ENCODE measurements at places on chromosomes 13 and 19.

DNA sequence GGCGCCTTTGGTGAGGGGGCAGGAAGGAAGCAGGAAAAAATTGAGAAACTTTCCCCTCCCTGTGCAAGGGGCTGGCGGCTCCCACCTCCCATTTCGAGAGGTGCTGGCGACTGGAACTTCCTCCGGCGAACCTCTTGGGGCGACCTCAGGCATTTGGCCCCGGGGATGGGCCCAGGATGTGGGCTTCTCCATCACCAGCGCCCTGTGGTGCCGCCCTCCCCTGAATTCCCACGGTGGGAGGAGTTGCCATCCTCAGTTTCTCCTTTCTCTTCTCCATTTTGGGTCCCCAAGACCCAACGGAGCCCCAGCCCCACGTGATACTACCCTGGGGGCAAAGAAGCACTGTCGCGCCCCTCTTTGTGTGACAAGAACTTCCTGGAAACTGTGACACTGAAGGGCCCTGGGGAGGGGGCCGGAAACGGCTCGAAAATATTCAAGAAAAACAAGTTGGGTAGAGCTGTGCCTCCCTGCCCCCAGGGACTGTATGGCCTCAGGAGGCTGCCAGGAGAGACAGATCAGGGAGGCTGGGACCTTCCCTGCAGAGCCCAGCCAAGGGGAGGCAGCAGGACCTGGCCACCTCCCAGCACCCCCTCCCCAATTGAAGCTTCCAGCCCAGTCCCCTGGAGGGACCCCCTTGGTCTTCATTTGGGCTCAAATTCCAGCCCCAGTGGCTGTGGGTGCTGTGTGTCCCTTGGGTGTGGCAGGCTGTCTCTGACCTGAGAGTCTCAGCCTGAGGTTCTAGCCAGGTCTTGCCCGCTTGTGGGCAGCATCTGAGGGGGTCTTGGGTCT, 16.2 kb upstream of the AP1M2 start:
- DNase-seq: no peak

GRCh38 chr19:32976223-32976805, 4.3 kb downstream of the FAAP24 start:
- DNase-seq: peak; percentile 37

DNA sequence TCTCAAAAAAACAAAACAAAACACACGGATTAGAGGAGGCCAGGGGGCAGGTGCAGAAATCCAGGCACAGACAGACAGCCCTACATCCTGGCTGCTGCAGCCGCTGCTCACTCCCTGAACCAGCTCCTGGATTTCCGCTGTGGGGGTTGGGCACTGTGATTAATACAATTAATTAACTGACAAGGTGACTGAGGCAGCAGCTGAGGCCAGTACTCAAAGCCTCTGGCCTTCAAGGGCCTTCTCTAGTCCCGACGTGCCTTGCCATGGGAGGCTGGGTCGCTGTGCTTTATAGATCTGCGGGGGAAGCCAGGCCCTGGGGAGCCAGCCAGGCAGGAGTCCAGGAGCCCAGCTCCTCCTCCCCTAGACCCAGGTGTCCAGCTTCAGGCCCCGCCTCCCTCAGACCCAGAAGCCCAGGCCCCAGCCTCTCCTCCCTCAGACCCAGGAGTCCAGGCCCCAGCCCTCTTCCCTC, 4.6 kb downstream of the NECTIN2 start:
- DNase-seq: no peak

DNA sequence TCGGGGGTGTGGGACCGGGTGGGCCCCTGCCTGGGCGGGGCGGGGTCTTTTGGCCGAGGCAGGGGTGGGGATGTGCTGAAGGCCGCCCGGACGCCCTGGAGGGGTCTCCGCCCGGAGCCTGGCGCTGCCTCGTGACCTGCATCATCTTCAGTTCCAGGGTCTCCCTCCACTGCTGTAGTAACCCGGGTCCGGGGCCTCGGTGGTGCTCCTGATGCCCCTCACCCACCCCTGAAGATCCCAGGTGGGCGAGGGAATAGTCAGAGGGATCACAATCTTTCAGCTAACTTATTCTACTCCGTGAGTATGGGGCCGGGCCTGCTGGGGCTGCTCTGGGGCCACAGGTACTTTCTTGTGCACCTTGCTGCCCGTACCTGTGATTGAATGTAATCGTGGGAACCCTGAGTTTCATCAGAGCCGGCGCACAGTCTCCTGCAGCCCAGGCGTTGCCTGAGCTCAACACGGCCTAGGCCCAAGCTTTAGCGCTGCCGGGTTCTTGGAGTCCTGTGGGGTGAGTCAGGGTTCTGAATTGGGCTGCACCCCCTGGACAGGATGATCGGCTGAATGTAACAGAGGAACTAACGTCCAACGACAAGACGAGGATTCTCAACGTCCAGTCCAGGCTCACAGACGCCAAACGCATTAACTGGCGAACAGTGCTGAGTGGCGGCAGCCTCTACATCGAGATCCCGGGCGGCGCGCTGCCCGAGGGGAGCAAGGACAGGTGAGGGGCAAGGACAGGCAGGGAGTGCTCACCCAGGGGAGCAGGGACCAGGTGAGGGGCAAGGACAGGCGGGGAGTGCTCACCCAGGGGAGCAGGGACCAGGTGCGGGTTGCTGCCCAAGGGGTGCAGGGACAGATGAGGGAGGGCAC, 10.5 kb downstream of the PEAK3 start:
- DNase-seq: peak; percentile 56

GRCh38 chr19:57814505-57815246, at the start of gene ZNF552:
Gene ZNF552 (minus strand): TSS chr19:57814913. CDS start chr19:57814743, 170 bp downstream.
- DNase-seq: peak; percentile 85

DNA sequence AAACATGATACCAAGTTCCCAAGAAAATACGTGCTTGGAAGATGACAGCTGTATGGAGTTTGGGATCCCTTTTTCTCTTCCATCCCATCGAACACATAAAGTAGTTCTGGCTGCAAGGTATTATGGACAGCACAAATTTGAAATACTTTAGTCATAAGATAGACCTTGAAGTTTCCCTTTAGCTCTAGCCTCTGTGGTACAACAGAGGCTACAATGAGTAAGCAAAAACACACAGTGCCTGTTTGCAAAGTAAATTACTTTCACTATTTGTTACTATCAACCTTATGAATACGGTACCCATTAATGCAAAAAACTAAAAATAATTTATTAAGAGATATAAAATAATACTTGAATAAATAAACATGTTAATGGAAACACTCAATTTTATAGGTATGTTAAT, 21.0 kb upstream of the LRCH1 start:
- no peak for DNase-seq

DNA sequence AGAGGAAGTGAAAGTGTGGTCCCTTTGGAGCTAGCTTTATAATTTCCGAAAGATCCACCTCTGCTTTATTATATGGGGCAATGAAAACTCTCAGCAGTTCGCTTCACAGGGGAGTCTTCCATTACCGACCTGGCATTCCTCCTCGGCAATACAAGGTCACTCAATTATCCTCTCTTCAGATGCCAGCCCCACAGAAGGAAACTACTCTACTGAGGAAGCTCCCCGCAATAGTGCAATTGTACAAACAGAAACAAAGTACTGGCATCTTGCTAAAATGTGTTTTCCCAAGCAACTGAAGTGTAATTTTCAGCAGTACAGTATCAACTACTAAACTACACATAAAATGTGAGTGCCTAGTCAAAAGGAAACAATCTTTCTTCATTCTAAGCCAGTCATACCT, 702.0 kb downstream of the PCDH9 start:
- no peak for DNase-seq

DNA sequence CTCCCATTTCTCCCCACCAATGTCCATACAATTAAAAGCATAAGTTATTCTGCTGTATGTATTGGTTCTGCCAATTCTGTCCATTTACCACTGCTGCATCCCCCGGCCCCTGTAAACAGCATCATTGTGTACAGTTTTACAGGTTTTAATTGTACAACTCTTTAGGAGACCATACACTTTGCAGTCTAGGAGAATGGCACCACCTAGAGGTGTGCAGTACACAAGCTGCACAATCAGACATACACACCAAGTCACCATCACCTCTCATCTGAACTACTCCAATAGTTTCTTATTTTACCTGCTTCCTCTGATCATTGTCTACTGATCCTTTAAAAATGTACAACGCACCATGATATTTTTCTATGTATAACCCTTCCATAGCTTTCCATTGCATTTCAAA, 855.9 kb upstream of the KLHL1 start:
- DNase-seq: no peak

DNA sequence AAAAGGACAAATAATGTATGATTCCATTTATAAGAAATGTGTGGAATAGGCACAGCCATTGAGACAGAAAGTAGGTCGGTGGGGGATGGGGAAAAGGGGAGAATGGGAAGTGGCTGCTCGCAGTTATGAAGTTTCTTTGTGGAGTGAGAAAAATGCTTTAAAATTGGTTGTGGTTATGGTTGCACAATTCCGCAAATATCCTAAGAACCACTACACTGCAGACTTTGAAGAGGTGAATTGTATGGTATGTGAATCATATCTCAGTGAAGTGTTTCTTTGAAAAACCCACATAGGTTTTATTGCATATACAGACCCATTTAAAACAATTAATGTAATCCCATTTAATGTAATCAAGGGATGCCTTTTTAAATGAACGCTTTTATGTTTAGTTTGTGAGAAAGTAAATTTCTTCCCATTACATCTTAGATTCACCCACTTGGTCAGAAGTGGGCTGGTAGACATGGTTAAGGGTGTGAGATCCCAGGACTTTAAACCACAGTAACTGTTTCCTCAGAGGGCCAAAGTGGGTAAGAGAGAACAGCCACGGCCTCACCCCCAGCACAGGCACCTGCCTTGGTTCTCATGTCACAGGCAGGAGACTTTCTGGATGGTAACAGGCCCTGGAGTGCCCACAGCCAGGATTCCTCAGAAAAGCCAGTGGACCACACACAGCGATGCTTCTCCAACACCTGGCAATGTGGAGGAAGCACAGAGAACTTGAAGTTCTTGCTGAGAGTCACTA, 119.3 kb upstream of the GJB6 start:
- DNase-seq: no peak

DNA sequence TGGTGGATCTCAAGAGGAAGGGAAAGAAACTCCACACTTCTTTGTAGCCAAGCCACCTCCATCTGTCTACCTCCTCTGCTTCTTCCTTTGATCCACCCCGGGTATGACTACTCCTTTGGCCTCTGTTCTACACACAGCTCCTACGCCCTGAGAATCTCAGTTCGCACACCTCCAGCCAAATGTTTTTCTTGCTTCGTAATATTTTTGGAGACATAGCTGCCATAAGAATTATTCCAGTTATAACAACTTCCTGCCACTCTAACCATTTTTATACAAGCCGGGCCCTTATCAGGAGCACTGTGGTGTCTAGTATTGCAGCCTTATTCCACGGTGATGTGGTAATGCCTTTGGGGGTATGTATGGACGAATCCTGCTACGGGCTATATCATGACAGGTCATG, 126.7 kb downstream of the STARD13 start:
- no peak for DNase-seq

DNA sequence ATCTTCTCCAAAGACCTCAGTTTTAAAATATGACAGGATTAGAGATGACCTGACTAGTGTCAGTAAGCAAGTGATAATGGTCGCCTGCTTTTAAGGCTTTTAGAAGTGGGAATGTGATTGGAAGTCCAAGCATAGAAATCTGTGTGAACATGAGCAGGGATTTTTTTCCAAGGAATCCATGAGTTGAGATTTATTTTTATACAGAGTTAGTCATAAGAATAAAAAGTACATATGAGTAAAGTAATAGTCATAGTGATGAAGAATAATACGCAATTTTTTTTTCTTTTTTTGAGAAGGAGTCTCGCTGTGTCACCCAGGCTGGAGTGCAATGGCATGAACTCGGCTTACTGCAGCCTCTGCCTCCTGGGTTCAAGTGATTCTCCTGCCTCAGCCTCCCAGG, 1.6 kb downstream of the ZNF546 start:
- DNase-seq: peak; percentile 11

GRCh38 chr13:21537105-21537504, 66.9 kb downstream of the MICU2 start:
- DNase-seq: no peak

GRCh38 chr19:45601115-45601514, 897 bp downstream of the GPR4 start:
- no peak for DNase-seq

DNA sequence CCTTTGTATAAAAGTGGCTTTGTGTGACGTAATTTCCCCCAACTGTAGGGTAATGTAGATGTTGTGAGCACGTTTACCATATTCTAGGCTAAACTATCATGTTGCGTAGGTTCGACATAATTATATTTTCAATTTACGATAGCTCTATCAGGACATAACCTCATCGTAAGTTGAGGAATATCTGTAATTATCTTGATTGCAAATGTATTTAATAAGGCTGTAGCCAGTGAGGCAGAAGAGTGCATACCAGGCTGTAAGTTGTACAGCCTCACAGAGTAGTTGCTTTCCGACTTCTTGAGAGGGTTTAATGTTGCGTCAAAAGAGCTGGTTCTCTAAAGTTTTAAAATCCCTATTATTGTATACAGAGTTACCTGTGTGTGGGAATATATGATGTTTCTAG, 839.4 kb upstream of the GPC6 start:
- no peak for DNase-seq

GRCh38 chr13:102289606-102290005, 112.2 kb downstream of the FGF14 start:
- DNase-seq: no peak

DNA sequence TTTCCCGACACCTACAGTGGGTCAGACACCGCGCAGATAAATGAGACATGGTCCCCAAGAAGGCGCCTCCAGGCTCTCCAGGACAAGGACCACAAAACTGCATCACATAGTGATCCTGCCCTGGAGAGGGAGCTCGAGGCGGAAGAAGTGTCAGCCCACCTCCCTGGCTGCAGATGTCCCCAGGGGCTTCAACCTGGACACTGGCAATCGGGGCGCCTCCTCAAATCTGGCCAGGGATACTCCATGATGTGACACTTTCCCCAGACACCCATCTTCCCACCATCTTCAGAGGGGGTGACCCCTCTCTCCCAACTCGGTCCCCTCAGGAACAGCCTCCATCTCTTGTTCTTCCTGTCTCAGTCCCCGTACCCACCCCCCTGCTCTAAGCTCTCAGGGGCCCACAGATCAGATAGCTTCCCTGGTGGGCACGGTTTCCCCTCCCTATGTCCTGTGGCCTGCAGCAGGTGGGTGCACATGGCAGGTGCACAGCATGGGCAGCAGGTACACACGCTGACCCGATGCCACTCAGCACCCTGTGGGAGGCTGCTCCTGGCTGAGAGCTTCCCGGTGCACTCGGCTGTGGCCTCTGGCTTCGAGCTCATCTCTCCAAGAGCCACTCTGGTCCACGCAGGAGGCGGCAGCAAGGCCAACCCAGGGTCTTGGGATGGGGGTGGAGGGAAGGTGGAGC, 61.2 kb downstream of the PEPD start:
- DNase-seq: no peak

DNA sequence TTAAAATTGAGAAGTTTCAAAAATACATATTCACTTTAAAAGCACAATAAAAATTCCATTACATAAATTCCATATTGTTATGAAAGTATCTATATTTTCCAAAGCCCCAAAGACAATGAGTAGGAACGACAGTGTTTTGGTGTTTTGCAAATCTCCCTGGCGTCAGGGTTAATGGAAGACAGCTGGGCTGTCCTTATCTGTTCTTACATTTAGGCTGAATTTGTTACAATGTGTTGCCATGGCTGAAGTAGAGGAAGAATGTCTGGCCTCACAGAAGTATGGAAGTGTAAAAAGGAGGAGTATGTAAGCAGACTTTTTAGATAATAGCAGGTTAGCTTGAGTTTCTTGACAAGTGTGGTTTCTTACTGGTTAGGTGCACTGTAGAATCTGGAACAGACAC, 124.4 kb upstream of the SPATA13 start:
- DNase-seq: peak; percentile 77

GRCh38 chr19:19591133-19591825, 27.2 kb downstream of the PBX4 start:
- DNase-seq: peak; percentile 99

- DNase-seq: no peak
These were observed 12.3 kb downstream of the CIB3 start for GRCh38 chr19:16160943-16161560.

- DNase-seq: no peak
These were observed 599 bp downstream of the C19orf12 start for GRCh38 chr19:29714371-29714952.
